Chondrocyte (in vitro differentiated cells): ENCODE measurements at places on chromosomes 7 and 10. TPM values are rescaled to one million over a fixed set of nuclear protein-coding genes. Genes with fewer than 3 reads are reported as not detected.

- H3K27me3 ChIP-seq, result no peaks in the 10 kb centered on the region
- H3K36me3 ChIP-seq, result no peaks in the 10 kb centered on the region
- peaks cover 31% of the 10 kb centered on the region for H3K4me1 ChIP-seq
Observed at GRCh38 chr10:35631404-35631803, 10.7 kb downstream of the FZD8 start.

- H3K27me3 ChIP-seq, result no peaks in the 10 kb centered on the region
- no peak for DNase-seq
- H3K4me3 ChIP-seq, result no peak overlapping the region
- H3K27ac ChIP-seq, result no peak overlapping the region
Observed at GRCh38 chr7:84913731-84914130, 273.1 kb downstream of the SEMA3D start.

DNA sequence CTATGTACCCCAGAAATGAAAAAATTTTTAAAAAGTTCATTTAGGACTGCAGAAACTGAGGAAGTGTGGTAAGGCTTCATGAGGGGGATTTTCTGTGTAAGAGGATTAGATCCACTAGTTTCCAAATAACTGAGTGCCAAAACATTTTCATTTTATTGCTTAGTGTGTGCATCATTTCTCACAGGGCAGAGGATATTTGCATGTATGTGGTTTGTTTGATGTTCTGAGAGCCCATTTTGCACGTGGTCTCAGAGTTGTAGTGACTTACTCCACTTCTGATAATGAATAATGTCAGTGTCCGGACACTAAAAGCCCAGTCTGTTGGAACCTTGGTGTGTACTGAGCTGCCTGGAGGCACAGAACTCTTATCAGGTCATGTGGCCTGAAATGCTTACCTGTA is 299.9 kb downstream of the AUTS2 start:
- H3K4me1 ChIP-seq, result peaks cover 14% of the 10 kb centered on the region
- no peak overlapping the region for H3K4me3 ChIP-seq
- H3K36me3 ChIP-seq, result no peaks in the 10 kb centered on the region
- H3K27ac ChIP-seq, result no peak overlapping the region
- no peaks in the 10 kb centered on the region for H3K27me3 ChIP-seq

DNA sequence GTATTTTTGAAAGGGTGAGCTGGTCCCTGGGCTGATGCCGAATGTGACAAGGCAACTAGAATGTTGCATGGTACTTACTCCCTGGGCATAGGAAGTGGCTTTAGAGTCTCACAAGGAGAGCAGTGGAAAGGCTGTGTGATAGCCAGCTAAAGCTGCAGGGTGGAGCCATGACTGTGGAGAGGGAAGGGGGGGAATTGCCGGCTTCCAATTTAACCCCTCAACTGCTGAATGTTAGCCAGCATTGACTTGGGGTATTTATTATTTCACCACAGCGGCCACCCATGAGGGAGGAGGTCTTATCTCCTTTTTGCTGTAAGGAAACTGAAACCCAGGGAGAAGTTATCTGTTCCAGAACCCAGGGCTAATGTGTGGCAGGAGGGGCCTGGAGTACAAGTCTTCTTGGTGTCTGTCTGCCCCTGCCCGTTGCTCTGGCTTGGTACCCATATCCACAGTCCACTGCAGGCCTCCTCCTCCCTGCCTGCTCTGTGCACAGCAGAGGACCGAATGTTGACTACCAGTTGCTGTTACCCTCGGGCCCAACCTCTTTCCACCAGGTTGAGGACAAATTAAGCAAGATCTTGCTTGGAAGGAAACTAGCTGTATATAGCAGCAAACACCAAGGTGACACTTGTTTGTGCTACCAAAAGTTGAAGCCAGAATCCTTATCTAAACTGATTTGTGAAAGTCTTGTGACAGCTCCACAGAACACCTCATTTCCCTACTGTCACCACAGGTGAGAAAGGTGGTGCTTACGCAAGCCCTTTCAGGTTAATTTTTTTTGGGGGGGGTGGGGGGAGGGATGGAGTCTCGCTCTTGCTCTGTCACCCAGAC is 37.6 kb downstream of the WBP1L start:
- no peak for DNase-seq
- no peaks in the 10 kb centered on the region for H3K27me3 ChIP-seq
- H3K4me3 ChIP-seq, result peak overlapping the region; percentile 42
- peak overlapping the region; percentile 97 for H3K27ac ChIP-seq

DNA sequence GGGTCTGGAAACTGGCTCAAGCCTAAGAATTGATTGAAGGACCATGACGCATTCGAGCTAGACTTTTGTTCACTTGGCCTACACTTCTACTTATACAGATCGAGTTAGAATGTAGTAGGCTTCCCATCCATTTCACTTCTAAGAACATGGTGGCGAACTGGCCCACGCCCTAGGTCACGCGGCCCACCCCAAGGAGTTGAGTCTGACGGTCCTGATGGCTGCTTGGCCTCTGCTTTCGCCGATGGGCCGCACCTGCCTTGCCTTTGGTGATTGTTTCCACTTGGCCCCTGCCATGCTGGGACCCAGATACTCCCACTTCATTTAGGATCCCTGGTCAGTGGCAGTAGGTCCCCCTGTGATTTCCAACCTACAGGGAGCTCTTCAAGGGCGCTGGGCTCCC is 153.6 kb downstream of the PRKAG2 start:
- H3K4me1 ChIP-seq, result peaks cover 33% of the 10 kb centered on the region
- H3K27ac ChIP-seq, result no peak overlapping the region
- DNase-seq, result no peak
- no peaks in the 10 kb centered on the region for H3K36me3 ChIP-seq
- no peak overlapping the region for H3K4me3 ChIP-seq
- peaks cover 5% of the 10 kb centered on the region for H3K27me3 ChIP-seq

DNA sequence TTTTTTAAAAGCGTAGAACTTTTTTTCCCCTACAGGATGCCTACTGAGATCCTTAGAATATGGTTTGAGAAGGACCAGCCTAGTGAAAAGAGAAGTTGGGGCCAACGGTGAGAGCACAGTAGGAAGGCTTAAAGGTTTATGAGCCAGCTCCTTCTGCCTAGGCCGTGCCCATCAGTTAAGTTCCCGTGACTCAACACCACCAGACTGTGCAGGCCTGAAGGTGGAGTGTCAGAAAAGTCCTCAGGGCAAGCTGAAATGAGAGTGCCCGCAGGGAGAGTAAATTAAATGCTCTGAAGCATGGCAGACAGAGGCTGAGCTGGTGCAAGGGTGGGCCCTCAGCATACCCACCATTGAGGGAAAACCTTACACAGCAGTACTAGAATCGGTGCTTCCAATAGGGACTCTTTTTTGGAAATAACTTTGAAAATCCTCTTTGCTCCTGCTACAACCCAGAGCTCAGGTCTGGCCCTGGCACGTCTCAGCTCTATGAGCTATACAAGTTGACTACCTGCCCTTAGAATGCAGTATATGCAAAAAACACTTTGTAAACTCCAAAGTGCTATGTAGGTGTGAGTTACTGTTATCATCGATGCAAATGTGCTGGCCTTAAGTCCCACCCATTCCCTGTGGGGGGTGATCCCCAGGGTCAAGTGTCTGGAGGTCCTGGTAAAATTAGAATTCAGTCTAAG is 15.2 kb upstream of the C10orf67 start:
- DNase-seq, result no peak
- no peaks in the 10 kb centered on the region for H3K36me3 ChIP-seq
- no peak overlapping the region for H3K4me3 ChIP-seq

DNA sequence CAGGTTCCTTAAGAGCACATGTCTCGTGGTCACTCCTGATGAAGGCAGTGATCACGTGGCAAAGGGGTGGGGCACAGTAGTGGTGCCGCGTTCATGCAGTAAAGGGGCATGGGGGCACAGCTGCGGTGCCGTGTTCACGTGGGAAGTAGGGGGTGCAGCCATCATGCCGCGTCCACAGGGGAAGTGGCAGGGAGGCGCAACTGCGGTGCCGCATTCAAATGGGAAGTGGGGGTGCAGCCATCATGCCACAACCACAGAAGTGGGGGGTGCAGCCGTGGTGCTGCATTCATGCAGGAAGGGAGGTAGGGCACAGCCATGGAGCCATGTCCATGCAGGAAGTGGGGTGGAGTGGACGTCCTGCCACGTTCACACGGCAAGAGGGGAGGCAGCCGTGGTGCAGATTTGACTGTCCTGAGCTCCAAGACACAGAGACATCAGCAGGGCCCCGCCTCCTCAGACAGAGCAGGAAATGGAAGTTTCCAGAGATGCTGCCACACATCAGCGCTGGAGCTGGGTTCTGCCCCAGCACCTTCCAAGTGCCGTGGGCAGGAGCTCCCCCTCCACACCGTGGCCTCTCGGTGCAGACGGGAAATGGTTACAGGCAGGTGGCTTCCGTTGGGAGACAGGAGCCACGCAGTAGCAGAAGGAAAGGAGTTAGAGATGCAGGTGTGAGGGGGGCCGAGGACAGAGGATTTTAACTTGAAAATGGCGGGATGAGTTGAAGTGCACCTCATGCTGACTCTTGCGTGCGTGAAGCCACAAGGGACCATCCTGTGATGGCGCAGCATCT is 95.0 kb upstream of the DDC start:
- no peak for DNase-seq
- peaks cover 67% of the 10 kb centered on the region for H3K4me1 ChIP-seq

- H3K4me3 ChIP-seq, result no peak overlapping the region
- DNase-seq, result no peak
- H3K36me3 ChIP-seq, result no peaks in the 10 kb centered on the region
- no peak overlapping the region for H3K27ac ChIP-seq
Observed at GRCh38 chr7:1510780-1511154, 6.6 kb upstream of the INTS1 start.

DNA sequence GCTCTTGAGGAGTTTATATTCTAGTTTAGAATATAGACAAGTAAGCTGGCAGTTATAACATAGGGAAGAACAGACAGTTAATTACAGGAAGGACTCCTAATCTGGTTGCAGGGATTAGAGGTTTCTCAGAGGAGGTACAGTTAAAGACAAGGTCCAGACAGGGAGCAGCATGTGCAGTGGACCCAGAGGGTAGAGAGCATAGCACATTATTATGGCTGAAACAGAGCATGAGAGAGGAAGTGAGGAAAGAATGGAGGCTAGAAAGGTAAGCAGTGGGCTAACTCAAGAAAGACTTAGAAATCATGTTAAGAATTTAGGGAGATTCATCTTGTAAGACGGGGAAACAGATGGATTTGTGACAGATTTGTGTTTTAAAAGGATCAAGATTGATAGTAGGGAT is 9.7 kb downstream of the MIOS start:
- H3K27me3 ChIP-seq, result no peaks in the 10 kb centered on the region
- H3K36me3 ChIP-seq, result no peaks in the 10 kb centered on the region
- no peak overlapping the region for H3K4me3 ChIP-seq
- DNase-seq, result no peak
- H3K4me1 ChIP-seq, result no peaks in the 10 kb centered on the region

- H3K4me3 ChIP-seq, result peak overlapping the region; percentile 45
- H3K36me3 ChIP-seq, result no peaks in the 10 kb centered on the region
- no peaks in the 10 kb centered on the region for H3K27me3 ChIP-seq
- H3K27ac ChIP-seq, result peak overlapping the region; percentile 92
- no peak for DNase-seq
- peaks cover 76% of the 10 kb centered on the region for H3K4me1 ChIP-seq
Observed at GRCh38 chr10:29949411-29950011, 109.9 kb downstream of the JCAD start.

- no peaks in the 10 kb centered on the region for H3K27me3 ChIP-seq
- H3K4me1 ChIP-seq, result peaks cover 36% of the 10 kb centered on the region
- DNase-seq, result peak; percentile 92
- H3K4me3 ChIP-seq, result peak overlapping the region; percentile 22
Observed at GRCh38 chr10:133324198-133324792, 12.4 kb downstream of the CALY start.

DNA sequence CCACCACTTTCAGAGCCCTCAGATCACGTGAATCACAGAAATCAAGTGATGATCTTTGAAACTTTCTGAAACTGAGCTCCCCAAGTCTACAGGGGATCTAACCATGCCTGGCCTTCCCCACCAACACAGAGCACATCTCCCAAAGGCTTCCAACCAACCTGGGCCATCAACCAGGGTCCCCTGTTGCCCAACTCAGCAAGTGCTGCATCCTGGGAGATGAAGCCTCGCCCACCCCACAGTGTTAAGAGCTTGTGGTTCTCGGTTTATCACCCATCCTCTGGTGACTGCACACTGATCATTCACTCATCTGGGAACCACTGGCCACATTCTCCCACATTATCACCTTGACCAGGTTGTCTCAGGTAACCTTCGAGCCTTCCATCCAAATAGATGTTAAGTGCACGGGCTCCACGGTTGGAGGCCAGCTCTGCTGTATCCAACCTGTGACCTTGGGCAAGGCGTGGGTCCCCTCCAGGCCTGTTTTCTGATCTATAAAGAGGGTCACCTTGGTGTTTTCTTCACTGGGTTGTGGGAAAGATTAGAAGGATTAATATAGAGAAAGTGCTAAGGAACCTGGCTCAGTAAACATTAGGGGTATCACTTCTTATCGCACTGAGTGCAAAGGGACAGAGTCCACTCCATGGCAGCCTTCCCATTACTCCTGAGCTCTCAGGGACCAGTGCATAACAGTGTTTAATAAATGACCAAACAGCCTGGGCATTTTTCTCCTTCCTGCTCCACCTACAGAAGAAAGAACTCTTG is 3.6 kb downstream of the ZNF488 start:
- H3K4me1 ChIP-seq, result peaks cover 12% of the 10 kb centered on the region
- no peak overlapping the region for H3K4me3 ChIP-seq
- H3K27me3 ChIP-seq, result peaks cover 23% of the 10 kb centered on the region
- H3K27ac ChIP-seq, result no peak overlapping the region
- DNase-seq, result no peak

GRCh38 chr10:50653142-50653541 is 29.4 kb upstream of the SGMS1 start:
- H3K27me3 ChIP-seq, result peaks cover 10% of the 10 kb centered on the region
- no peaks in the 10 kb centered on the region for H3K4me1 ChIP-seq
- no peak overlapping the region for H3K4me3 ChIP-seq

The ADAM12 gene
- total RNA-seq, result 92.2 to 175 TPM (median 166 TPM) in 3 replicates

GRCh38 chr10:92284112-92284704 is 6.7 kb downstream of the CPEB3 start:
- no peaks in the 10 kb centered on the region for H3K27me3 ChIP-seq
- no peaks in the 10 kb centered on the region for H3K36me3 ChIP-seq
- peak overlapping the region; percentile 65 for H3K27ac ChIP-seq
- DNase-seq, result no peak
- H3K4me1 ChIP-seq, result peaks cover 10% of the 10 kb centered on the region

DNA sequence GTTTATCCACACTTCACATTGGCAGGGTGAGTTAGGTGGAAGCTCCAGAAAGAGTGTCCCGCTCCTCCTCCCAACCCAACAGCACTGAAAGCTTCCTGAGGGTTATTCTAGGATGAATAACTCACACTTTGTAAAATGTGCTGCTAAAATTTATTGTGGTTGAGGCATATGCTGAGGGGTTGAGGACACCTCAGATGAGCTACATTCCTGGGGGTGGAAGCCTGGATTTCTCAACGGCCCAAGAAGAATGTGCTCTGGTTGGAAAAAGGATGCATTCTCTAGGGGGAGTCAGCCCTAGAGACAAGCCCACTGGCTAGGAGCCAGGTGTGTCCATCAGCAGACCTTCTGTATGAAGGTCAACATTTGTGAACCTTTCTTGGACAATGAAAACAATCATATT is 91.5 kb upstream of the PDE1C start:
- DNase-seq, result no peak
- H3K27me3 ChIP-seq, result no peaks in the 10 kb centered on the region
- H3K27ac ChIP-seq, result peak overlapping the region; percentile 97
- peaks cover 67% of the 10 kb centered on the region for H3K4me1 ChIP-seq
- no peak overlapping the region for H3K4me3 ChIP-seq
